RPMI8226 (cell line): ENCODE measurements at places on chromosomes 5 and 9.

DNA sequence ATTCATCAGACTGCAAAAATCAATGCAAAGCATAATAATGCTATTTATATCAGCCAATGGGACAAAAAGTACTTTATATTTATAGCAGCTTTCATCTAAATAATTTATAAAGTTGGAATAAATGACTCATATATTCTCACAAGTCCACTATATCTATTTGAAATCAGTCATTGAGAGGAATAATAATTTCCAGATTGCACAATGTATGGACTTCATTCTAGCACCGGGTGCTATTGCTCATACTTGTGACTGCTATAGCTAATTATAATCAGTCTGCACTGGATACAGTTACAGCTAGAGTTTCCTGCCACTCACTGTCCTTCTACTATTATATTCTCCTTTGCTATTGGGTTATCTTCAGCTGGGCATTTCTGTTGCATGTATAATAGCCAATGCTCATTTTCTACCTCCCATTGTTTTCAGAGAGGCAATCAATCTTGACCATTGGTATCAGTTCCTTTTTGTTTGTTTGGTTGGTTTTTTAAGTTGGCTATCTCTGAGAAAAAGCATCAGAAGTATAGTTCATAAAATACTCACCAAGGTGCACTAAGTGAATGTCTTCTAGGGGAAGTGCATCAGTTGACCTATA, 1.9 kb downstream of the CDH18 start:
- no peak for DNase-seq

- no peak for DNase-seq
These were observed 506.7 kb downstream of the CTNND2 start for GRCh38 chr5:11397549-11397948.

- DNase-seq: no peak
These were observed 482.4 kb upstream of the SGCD start for GRCh38 chr5:155844542-155844941.

DNA sequence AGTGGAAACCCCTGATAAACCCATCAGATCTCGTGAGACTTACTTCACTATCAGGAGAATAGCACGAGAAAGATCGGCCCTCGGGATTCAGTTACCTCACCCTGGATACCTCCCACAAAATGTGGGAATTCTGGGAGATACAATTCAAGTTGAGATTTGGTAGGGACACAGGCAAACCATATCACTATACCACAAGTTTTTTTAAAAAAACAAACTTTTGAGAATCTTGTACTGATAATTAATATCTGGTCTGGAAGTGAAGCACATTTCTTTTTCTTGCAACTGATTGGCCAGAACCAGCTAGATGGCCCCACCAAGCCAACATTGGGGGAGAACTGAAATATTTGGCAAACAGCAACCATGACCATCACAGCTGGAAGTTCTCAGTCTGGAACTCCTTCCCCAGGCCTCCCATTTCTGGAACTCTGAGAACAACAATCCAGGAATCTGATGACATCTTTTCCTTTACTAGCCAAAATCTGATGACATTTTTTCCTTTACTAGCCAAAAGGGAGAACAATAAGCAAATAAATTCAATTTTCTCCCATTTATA, 51.8 kb upstream of the CDKN2B start:
- DNase-seq: no peak

- no peak for DNase-seq
These were observed 5.2 kb downstream of the CFAP77 start for GRCh38 chr9:132415181-132415580.

- no peak for DNase-seq
These were observed 75.7 kb downstream of the NR6A1 start for GRCh38 chr9:124695280-124695890.

DNA sequence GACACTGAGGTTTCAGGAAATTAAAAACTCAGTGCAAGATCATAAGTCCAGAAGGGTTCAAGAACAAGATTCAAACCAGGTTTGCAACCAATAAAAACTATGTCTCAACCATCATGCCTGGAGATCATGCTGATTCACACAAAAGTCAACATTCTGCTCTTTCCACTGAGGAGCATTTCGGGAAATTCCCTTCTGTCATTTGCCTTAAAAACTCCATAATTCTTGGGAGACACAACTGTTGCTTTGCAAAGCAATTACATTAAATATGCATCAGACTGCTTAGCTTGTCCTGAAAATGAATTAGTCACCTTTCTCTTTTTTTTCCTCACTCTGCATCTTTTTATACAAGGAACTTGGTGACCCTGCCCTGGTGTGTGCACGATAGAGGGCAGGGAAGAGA, 275.9 kb upstream of the ZNF462 start:
- no peak for DNase-seq

DNA sequence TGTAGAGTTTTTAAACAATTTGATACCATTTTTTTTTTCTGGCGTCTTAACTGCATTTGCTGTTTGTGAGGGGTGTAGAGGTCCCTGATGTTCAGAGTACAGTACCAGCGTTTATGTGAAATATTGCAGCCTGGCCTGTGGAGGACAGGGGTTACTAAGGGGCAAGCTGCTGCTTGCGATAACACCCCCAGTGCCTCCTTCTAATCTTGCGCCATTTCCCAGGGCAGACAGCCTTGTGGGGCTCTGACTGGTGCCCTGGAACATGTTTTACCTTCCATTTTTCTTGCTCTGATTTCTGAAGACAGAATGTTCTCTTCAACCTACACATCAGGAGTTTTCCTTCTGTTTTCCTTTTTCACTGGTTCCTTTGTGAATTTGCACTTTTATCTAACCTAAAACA, 142.9 kb downstream of the DOCK8 start:
- no peak for DNase-seq

- DNase-seq: no peak
These were observed 225.8 kb downstream of the MLLT3 start for GRCh38 chr9:20396509-20396908.

DNA sequence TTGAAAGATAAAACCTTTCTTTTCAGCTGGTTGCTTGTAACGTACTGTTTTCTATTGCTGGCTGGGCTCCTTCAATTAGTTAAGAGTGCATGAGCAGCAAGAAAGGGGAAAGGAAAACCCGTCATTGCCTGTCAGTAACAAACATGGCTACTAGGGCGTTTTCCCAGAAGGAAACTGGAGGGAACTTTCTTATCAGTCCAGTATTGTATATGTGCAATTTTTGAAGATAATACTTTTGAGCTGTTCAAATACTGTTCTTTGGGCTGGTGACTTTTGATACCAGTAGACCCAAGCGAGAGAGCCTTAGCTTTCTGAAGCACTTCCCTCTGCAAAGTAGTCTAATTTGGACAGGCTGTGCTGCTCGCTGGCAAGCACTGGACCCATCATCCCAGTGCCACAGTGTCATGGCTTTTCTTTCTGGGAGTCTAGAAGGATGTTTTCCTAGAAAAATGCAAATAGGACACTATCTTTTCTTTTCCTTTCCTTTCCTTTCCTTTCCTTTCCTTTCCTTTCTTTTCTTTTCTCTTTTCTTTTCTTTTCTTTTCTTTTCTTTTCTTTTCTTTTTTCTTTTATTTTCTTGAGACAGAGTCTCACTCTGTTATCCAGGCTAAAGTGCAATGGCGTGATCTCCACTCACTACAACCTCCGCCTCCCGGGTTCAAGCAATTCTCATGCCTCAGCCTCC, 149.9 kb upstream of the SMIM23 start:
- DNase-seq: no peak

DNA sequence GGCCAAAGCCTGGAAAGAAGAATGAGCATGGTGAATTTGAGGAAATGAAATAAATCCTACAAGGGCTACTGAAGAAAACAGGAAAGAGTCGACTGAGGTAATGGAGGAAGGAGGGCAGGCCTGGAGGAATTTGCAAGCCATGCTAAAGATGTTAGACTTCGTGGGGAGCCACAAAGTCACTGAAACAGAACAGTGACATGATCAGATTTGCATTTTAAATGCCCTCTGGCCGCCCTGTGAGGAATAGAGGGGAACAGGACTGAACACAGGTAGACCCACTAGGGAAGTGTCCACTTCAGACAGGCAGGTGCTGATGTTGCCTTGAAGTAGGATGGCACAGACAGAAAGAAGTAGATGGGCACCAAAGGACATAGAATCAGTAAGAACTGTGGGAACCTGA, 42.8 kb upstream of the RLN1 start:
- DNase-seq: no peak

DNA sequence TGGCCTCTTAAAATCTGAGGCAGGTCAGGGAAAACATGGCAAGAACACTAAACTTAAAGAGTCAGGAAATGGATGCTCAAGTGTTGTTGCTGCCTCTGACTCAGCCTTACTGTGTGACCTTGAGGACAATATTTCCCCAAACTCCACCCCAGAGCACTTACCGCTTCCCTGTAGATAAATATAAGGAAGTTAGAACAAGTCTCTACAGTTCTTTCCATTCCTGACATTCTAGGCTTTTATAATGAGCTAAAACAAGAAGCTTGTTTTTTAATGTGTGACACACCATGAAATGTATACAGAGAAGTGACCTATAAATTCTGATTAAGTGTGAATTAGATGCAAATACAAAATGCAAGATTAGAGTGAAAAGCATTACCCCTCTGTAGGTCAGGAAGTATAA, 129.3 kb downstream of the GRIA1 start:
- no peak for DNase-seq

DNA sequence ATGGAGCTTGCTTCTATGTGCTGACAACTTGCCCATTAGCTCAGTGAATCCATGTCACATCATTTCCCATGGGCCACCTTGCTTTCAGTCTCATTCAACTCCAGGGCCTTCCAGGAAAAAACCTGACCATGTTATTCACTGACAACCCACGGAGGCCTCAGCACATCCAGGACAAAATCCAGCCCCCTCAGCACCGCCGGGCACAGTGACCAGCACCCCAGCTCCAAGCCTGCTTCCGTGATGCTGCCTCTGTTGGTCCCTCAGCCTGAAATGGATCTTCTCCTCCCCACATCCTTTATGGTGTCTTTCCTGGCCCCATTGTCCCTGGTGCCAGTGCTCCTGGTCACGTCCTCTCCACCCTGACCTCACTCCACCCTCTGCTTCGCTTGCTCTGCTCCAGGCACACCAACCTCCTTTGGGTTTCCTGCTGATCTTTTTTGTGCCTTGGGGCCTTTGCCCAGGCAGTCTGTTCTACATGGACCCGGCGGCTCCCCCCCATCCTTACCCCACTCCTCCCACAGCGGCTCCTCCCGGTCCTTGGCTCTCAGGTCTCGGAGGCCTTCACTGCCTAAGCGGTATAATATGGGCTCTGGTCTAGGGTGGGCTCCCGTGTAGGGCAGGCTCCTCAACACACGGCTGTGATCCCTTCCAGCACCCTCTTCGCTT, 25.0 kb downstream of the ANKS6 start:
- no peak for DNase-seq

- no peak for DNase-seq
These were observed 294.5 kb upstream of the TAS2R1 start for GRCh38 chr5:9924614-9925013.

- DNase-seq: no peak
These were observed 82.1 kb upstream of the PITX1 start for GRCh38 chr5:135116160-135116561.

- no peak for DNase-seq
These were observed 18.5 kb downstream of the OLFM1 start for GRCh38 chr9:135105938-135106491.

DNA sequence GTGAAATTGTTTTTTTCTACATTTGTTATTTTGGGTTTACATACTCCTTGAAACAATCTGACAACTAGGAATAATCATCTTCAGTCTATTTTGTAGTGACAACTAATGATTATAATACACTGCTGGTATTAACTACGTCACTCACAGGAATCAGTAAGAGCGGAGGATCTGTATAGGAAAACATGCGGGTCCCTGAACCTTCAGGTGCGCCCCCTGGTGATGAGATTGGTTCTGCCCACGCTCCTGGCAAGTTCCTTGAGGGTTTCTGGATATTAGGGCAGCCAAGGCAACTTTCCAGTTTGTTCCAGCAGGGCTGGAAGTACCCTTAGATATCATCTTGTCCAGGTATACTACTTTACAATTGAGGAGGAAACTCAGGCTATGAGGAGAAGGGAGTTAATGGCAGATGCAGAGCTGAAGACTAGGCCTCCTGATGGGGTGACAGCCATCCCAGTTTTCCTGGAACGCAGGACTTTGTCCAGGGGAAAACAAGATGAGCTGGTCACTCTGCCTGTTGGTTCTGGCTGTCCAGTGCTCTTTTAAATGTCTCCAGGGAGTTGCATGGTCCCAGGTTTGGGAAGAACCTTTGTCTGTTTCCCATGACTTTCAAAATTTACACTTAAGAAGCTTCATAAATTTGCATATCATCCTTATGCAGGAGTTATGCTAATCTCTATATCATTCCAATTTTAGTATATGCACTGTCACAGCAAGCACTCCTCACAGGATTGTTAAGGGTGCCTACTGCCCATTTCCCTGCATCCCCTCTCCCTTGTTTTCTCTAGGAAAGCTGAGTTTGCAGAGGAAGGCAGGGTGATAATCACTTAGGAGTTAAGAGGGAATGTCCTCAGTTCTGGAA, 14.9 kb upstream of the WNT8A start:
- DNase-seq: peak; percentile 68

DNA sequence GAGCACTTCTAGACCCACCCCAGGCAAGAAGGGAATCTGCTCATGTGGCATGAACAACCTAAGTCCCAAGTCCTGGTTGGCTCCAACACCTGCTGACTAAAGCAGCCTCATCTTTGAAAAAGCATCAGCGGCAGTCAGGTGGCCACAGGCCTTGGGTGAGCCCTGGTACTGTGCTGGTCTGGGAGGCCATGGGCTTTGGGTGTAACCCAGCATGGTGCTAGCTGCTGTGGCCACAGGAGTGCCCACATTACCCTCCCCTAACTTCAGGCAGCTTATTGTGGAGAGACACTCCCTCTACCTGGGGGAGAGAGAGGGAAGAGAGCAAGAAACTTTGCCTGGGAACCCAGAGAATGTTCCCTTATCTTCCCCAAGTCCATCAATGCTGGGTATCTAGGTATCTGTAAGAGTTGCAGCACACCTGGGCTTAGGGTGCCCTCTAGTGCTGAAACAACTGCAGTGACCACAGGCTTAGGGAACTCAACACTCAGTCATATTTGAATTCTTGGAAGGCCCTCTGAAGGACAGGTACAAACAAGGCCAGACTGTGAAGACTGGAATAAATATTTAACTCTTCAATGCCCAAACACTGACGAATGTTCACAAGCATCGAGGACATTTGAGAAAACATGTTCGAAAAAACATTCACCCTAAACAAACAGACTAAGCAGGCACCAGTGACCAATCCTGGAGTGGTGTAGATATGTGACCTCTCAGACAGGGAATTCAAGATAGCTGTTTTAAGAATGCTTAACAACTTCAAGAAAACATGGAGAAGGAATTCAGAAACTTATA, 69.9 kb upstream of the OR2K2 start:
- DNase-seq: peak; percentile 15

GRCh38 chr9:123310551-123311249, 42.3 kb upstream of the STRBP start:
- DNase-seq: no peak

- DNase-seq: peak; percentile 68
These were observed 724 bp downstream of the PRRC2B start for GRCh38 chr9:131394464-131395156.

DNA sequence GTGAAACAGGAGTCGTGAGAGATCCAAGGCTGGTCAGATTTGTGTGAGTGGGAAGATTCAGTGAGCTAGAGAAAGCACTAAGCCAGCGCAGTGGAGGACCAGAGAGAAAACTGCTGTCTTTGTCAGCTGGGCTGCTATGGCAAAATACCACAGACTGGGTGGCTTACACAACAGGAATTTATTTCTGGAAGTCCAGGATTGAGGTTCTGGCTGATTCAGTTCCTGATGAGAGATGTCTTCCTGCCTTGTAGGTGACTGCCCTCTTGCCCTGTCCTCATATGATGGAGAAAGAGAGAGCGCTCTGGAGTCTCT, 24.2 kb upstream of the ANKRD33B start:
- no peak for DNase-seq

- DNase-seq: no peak
These were observed 168.6 kb upstream of the DMRT1 start for GRCh38 chr9:672851-673250.

GRCh38 chr5:115599924-115600323, 2.4 kb downstream of the TICAM2 start:
- no peak for DNase-seq
